ENCODE measurements at places on chromosomes 7 and 10.
A peak's percentile ranks its signal among the peaks of the same experiment; 100 is the strongest.

DNA sequence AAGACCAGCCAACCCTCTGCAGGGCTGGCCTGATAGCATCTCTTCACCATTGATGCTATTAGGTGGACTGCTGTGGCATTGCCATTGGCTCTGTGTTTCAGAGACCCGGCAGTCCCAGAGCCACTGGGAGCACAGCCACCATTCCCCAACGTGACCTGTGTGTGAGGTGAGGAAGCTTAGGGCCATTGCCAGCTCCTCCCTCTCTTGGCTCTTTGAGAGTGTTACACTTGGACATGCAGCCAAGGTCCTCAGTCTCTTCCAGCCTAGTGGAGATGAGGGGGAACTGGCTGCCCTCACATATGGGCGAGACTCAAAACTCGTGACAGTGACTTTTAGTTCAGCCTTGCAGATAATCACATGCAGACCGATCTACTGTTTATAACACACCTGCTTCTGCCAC lies 39.3 kb upstream of the HMX3 start:
- DNase-seq = no peak

DNA sequence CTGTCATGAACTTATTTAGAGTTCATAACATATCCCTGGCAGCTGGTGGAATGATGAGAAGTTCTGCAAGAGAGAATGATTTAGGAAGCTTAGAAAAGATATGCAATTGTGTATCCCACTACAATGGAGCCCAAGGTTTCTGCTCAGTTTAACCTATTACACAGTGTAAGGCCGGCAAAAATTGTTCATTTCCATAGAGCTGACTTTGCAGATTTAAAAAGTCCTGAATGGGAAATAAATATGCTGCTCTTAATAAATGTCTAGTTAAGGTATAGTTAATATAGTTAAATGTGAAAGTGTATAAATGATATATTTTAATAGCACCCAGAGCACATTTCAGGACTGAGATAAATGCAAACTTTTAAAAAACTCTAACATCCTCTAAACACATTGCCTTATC lies 149.9 kb downstream of the EVX1 start:
- DNase-seq = no peak

DNA sequence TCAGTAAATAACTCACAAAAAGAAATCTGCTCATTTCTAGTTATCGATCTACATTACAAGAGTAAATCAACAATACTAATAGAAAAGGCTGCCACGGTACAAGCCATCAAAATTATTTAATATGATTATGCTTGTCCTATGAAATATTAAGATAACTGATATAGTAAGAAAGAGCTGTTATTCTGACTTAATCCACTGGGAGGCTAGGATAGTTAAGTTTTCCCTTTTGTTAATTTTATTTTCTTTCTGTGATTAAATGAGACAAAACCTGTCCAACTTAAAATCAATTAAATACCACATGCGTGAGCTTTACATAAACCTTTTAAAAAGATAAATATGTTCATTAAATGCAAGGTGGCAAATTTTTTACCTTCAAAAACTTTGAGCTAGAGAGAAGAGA lies 114.8 kb downstream of the LMBR1 start:
- DNase-seq = no peak

DNA sequence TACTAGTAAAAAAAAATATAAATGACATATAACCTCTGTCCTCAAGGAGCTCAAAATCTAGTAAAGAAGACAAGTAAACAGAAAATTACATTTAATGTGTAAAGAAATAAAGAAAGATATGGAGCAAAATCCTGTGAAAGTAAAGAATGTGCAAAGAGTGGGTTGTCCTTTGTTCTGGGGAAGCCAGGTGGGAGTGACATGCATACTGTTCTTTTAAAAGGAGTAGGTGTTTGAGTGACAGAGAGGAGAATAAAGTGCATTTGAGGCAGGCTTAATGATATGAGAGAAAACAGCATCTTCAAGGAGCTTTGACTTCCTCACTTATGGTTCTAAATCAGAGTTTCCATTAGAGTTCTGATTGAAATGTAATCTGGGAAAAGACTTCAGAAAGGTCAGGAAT lies 22.0 kb downstream of the OR6V1 start:
- no peak for DNase-seq

DNA sequence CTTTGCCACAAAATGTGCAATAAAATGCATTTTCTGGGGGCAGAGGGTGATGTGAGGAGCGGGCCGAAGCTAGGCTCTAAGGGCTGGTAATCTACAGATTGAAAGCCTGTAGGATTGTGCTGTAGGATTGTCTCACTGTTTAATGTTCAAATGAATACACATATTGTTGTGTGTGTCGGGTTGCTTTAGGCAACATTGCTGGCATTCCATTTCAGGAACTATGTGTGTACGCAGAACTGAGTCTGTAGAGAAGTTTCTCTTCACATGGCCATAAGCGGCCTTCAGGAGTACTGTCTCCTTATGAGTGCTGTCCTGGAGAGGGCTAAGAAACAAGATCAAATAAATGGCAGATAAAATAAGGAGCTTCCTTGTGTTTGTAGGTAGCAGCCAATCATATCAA lies 540.2 kb downstream of the GATA3 start:
- DNase-seq = no peak

DNA sequence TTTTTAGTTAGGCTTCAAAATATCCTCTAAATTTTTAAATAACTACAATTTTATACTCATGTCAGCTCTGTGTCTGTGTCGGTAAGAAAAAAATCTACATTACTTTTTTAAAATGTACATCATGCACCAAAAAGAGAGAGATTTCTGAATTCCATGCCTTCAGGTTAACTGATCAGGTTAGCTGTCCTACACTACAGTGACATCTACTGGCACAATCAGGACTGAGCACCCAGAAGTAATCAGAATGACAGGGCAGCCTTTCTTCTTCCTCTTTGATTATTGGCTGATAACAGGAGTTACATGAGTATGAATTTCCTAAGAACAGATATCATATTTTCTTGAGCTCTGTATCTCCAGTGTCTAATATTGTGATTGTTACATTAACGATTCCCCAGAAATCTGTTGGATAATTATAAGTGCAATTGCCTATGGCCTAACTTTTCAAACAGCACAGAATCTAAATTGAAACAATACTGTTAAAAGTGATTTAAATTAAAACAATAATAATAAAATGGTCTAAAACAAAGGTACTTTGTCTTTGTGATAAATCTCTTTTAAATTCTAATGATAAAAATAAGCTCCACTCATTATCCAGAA lies 41.8 kb upstream of the HYCC1 start:
- DNase-seq = peak; percentile 42

DNA sequence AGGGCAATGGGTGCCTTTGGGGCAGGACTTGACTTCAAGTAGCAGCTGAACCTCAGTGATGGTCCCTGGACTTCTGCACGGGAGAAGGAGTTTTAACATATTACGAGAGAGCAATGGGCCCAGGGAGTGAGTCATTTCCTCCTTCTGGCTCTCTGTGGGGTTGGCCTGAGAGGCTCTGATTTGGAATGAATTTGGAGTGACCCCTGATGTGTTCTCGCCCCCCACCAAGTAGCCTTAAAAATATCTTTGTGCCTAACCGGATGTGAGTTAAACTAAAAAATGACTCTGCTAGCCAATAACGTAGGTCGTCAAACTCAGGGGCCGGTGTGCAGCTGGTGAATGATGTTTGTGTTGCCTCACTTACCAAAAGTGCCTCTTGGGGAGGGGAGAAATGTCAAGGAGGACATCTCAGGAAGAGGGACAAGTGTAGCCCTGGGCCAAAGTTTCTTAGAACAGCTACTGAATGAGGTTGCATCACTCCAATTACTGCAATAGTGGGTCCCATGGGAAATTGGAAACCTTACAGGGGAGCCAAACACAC lies 656.6 kb downstream of the INHBA start:
- DNase-seq = no peak

DNA sequence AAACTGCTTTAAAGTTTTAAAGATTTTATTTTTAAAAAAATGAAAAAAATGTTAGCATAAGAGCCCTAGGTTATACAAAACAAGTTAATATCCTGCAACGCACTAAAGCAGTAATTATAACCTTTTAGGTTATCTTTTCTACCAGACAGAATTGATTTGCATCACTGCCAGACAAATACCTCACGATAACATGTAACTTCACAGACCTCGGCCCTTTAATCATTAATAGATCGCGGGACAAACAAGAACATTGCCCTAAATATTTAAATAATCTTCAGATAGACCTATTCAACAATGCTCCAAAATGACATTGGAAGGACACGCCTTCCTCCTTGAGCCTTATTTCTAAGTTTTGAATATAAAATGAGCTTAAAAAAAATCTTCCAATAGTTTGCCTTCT lies 23.8 kb upstream of the C7orf33 start:
- no peak for DNase-seq

Data from activated CD4-positive, alpha-beta T cell treated with anti-CD3 and anti-CD28 coated beads, Interleukin-2, amount 50 U/mL, for 1 hour (primary cell).